ENCODE measurements at places on chromosomes 16 and 17.
A peak's percentile ranks its signal among the peaks of the same experiment; 100 is the strongest.

GRCh38 chr16:15548482-15548891 is 94.5 kb downstream of the MARF1 start:
- DNase-seq = no peak

DNA sequence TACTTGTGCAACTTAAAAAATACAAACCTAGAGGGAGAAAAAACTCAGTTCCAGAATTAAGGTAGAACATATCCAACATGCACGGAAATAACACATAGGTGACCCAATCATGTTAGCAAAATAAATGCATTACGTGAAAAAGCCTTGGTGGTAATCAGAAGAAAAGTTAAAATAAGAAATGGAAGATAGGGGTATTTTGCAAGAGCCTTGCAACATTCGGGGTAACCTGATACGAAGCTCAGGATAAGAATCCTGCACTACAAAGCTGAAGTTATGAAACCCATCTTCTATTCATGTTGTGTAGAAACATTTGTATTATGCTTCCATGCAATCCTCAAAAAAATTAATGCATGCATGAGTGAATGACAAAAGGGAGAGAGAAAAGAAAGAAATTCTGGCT is 33.1 kb downstream of the CHCT1 start:
- no peak for DNase-seq

DNA sequence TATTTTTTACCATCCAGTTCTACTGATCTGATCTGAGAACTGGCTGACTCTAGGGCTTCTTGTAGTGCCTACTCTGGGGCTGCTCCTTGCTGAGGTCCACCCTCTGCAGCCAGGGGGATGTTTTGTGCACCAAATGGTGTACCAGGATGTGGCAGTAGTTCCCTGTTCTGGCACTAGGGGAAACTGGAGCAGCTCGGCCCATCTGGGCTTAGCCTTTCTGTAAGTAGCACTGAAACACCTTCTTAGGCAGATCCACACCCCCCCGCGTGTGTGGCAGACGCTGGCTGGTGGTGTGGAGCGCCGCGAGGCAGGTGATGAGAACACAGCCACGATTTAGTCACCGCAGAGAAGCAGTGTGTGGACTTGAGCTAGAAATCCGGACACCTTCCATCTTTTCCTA is 17.0 kb downstream of the DUSP14 start:
- DNase-seq = peak; percentile 22

DNA sequence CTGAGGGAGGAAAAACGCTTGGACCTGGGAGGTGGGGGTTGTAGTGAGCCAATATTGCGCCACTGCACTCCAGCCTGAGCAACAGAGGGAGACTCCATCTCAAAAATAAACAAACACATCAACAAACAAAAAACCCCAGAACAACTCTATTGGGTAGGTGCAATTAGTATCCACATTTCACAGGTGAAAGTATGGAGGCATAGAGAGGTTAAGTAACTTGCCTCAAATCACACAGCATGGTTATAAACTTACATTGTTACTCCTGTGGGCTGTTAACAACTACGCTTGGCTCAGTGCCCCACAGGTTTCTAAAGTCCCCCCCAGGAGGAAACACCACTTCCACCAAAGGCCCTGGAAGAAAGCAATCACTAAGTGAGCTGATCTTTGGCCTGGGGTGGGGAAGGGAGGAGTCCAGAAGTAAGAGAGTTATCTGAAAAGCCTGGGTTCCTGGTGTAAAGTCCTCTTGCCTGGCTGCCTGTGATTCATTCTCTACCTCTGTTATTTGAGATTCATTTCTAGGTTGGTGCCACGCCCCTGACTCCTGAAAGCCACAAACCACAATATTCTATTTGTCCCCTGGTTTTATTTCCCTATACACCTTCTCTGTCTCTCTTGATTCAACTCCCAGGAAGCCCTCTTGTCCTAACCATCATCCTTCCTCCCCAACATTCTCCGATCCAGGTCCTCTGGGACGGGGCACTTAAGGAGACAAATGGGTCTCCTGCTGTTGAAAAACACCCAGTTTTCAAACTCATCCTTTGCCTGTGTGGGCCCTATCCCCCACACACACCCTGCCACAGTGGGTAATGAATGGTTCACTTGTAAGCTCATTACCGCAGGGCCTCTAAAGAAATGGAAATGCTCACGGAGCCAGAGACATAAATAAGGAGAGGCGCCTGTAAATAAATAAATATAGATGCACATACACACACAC is 195.4 kb downstream of the XYLT1 start:
- DNase-seq = no peak

DNA sequence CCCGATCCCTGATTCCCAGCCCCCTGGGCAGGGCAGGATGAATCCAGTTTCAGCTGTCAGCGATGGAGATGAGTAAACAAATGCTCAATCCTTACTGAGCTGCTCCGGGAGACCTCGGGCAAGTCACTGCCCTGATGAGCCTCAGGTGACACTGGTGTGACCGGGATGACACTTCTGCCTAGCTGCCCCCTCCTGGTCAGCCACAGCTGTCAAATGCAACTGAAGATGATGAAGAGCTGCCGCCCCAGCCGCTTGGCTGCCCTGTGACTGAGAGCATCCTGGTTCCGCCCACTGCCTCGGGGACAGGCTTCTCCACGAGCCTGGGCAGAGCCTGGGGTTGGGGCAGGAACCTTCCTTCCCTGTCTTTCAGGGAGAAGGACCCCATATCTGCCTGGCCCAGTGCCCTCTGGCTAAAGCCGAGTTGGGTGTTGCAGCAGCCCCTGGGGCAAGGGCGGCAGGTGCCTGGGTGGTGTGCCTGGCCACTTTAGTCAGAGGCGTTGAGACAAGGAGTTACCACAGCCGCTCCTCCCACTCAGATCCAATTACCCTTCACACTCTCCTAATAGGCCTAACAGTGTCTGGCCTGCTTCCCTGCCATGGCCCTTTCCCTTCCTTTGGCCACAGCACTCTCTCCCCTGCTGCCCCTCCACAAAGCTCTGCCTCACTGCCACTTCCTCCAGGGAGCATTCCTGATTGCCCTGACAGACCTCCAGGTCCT is 5.5 kb downstream of the CCL17 start:
- DNase-seq = peak; percentile 55

All from inflammatory macrophage treated with lipopolysaccharide for 1 hour (primary cell).